ENCODE measurements at places on chromosomes 16 and 17.

- DNase-seq, result no peak
These were observed 4.2 kb downstream of the ITGAE start for GRCh38 chr17:3796822-3797170.

GRCh38 chr16:87956098-87956364, 4.8 kb downstream of the BANP start:
- no peak for DNase-seq

DNA sequence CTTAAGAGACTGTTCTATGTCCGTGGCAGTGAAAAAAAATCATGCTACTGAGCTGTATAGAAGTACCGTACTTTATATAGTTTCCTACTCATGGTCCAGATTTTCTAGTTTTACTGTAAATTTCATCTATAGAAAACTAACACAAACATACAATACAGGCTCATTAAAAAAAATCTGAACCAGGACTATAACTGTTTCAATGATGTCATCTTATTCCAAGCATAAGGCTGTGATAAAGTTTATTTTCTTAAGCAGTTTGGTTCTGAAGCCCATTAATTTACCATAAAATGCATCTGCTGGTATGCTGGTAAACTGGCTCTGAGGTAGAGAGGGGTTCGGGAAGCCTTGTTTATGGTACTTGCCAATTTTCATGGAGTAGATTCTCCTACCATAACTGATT, 16.7 kb upstream of the NETO2 start:
- DNase-seq, result no peak

DNA sequence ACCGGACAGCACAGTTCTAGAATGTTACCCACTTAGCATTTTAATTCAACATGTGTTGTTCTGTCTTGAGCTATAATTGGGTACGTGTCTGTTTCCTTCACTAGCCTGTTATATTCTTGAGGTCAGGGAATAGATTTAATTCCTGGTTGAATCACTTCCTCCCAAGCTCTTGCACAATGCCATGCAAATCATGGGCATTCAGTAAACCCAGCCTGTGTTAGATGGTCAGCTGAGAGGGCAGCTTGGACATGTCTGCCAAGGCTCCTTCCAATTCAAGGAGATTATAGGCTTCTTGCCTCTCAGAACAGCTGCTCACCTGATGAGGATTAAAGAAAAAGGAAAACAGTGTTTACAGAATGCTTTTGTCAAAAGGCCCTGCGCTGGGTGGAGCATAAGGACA, 12.6 kb downstream of the C1QTNF1 start:
- no peak for DNase-seq

DNA sequence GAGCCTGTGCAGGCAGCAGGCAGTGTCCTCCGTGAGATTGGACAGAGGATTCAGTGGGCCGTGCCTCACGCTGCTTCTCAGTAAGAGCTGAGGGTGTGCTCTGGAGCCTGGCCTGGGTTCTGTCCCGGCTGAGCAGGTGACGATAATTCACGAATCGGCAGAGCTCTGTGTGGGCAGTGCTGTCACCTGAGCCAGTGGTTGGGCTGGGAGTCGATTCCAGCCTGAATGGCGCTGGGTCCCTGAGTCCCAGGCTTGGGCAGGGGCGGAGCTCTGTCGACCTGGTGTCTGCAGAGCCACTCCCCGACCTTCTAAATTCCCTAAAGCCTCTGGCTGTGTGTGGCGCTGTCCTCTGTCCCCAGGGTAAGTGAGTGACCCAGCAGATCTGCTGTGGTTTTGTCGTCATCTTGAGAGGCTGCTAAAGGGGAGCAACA, 8.4 kb downstream of the ACSF3 start:
- DNase-seq, result no peak

- DNase-seq, result no peak
These were observed 73.9 kb downstream of the AMFR start for GRCh38 chr16:56351481-56351880.

GRCh38 chr17:65115839-65116238, 21.3 kb upstream of the RGS9 start:
- no peak for DNase-seq
